ENCODE measurements at places on chromosomes 1 and 21. TPM values are rescaled to one million over a fixed set of nuclear protein-coding genes. Genes with fewer than 3 reads are reported as not detected.

Gene ATP1A4
- not detected for total RNA-seq

Gene KLF17
- not detected for total RNA-seq

Gene NPHS2
- total RNA-seq: not detected

Gene OR2L8
- total RNA-seq: not detected

Gene SHISAL2A
- not detected for total RNA-seq

Gene CACNA1S
- not detected for total RNA-seq

Gene LCA5L
- 1.3 TPM for total RNA-seq

Gene SPRR2F
- not detected for total RNA-seq

Gene SCYL3
- 8.7 TPM for total RNA-seq

Gene CD247
- 0.56 TPM for total RNA-seq

- no peaks in the 10 kb centered on the region for H3K4me1 ChIP-seq
- no peak for DNase-seq
- H3K36me3 ChIP-seq: no peaks in the 10 kb centered on the region
- no peak overlapping the region for H3K4me3 ChIP-seq
- H3K27ac ChIP-seq: no peak overlapping the region
These were observed 66.0 kb downstream of the OBSCN start for GRCh38 chr1:228273720-228274451.

GRCh38 chr1:113095790-113096455 is 22.9 kb downstream of the LRIG2 start:
- peaks cover 21% of the 10 kb centered on the region for H3K36me3 ChIP-seq
- no peak overlapping the region for H3K27ac ChIP-seq
- no peaks in the 10 kb centered on the region for H3K27me3 ChIP-seq
- no peaks in the 10 kb centered on the region for H3K4me1 ChIP-seq
- no peak overlapping the region for H3K4me3 ChIP-seq

- no peaks in the 10 kb centered on the region for H3K27me3 ChIP-seq
- DNase-seq: no peak
- H3K27ac ChIP-seq: no peak overlapping the region
- H3K4me1 ChIP-seq: no peaks in the 10 kb centered on the region
- H3K36me3 ChIP-seq: no peaks in the 10 kb centered on the region
- H3K4me3 ChIP-seq: no peak overlapping the region
These were observed 111.5 kb upstream of the ZC3H11B start for GRCh38 chr1:219724440-219724839.

GRCh38 chr1:116755066-116755465 is 836 bp downstream of the CD2 start:
- no peak overlapping the region for H3K27ac ChIP-seq
- H3K4me3 ChIP-seq: no peak overlapping the region
- no peaks in the 10 kb centered on the region for H3K27me3 ChIP-seq
- no peak for DNase-seq

- peak overlapping the region; percentile 30 for H3K27ac ChIP-seq
- DNase-seq: no peak
- no peaks in the 10 kb centered on the region for H3K36me3 ChIP-seq
- H3K27me3 ChIP-seq: no peaks in the 10 kb centered on the region
- no peak overlapping the region for H3K4me3 ChIP-seq
- H3K4me1 ChIP-seq: peaks cover 6% of the 10 kb centered on the region
These were observed 62.5 kb downstream of the KIAA0040 start for GRCh38 chr1:175129997-175130648.

DNA sequence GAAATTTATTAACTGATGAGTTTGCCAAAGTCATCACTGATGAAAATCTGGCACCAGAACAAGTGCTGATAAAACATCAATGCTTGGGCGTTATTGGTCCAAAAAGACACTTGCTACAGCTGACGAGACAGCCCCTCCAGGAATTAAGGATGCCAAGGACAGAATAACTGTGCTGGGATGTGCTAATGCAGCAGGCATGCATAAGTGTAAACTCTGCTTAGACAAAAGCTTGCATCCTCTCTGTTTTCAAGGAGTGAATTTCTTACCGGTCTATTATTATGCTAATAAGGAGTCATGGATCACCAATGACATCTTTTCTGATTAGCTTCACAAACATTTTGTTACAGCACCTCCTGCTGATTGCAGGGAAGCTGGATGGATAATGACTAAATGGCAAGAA is 402.0 kb downstream of the LTN1 start:
- H3K36me3 ChIP-seq: no peaks in the 10 kb centered on the region
- H3K4me3 ChIP-seq: no peak overlapping the region
- no peak overlapping the region for H3K27ac ChIP-seq

DNA sequence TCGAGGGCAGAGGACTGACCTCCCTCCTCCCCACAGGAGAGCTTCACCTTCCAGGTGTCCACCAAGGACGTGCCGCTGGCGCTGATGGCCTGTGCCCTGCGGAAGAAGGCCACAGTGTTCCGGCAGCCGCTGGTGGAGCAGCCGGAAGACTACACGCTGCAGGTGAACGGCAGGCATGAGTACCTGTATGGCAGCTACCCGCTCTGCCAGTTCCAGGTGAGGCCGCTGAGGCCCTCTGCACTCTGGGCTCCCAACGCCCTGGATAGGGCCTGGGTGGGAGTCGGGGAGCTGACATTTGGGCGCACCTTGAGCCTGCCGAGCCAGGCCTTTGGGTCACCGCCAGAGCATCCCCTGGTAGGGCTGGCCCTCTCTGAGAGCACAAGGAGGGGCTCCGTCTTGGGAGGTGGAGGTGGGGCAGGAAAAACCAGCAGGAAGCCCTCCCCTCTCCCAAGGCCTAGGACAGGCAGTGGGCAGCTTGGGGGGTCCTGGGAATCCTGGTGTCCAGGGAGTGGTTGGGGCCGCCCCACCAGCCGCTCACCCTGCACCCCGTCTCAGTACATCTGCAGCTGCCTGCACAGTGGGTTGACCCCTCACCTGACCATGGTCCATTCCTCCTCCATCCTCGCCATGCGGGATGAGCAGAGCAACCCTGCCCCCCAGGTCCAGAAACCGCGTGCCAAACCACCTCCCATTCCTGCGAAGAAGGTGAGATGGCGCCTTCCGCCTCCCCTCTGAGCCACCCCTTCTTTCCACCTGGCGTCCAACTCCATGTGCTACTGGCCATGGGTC is 65.1 kb downstream of the PIK3CD start:
- no peaks in the 10 kb centered on the region for H3K36me3 ChIP-seq
- H3K4me3 ChIP-seq: peak overlapping the region; percentile 27
- H3K27me3 ChIP-seq: no peaks in the 10 kb centered on the region

- no peaks in the 10 kb centered on the region for H3K27me3 ChIP-seq
- H3K27ac ChIP-seq: no peak overlapping the region
- no peak overlapping the region for H3K4me3 ChIP-seq
- H3K36me3 ChIP-seq: peaks cover 5% of the 10 kb centered on the region
These were observed 21.8 kb downstream of the ELK4 start for GRCh38 chr1:205610036-205610435.

DNA sequence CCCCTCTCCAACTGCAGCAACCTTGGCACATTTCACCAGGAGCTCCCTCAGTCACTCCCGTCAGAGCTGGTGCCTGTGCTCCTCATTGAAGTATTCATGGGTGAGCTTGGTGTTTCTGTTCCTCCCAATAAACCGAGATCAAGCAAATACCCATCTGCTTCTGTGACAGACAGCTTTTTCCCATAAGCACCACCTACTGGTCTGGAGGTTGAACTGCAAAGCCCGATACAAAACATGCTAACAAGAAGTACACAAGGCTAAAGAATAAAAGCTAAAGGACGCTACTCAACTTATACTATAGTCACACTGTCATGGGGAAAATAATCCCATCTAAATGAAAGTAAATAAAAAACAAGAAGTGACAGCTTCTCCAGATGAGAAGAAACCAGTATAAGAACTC is 111.9 kb upstream of the C21orf91 start:
- no peak overlapping the region for H3K4me3 ChIP-seq
- H3K36me3 ChIP-seq: no peaks in the 10 kb centered on the region
- no peak for DNase-seq

- DNase-seq: no peak
- H3K4me1 ChIP-seq: peaks cover 17% of the 10 kb centered on the region
- no peak overlapping the region for H3K27ac ChIP-seq
- H3K27me3 ChIP-seq: no peaks in the 10 kb centered on the region
- H3K4me3 ChIP-seq: no peak overlapping the region
These were observed 33.0 kb downstream of the APP start for GRCh38 chr21:26137379-26138060.

DNA sequence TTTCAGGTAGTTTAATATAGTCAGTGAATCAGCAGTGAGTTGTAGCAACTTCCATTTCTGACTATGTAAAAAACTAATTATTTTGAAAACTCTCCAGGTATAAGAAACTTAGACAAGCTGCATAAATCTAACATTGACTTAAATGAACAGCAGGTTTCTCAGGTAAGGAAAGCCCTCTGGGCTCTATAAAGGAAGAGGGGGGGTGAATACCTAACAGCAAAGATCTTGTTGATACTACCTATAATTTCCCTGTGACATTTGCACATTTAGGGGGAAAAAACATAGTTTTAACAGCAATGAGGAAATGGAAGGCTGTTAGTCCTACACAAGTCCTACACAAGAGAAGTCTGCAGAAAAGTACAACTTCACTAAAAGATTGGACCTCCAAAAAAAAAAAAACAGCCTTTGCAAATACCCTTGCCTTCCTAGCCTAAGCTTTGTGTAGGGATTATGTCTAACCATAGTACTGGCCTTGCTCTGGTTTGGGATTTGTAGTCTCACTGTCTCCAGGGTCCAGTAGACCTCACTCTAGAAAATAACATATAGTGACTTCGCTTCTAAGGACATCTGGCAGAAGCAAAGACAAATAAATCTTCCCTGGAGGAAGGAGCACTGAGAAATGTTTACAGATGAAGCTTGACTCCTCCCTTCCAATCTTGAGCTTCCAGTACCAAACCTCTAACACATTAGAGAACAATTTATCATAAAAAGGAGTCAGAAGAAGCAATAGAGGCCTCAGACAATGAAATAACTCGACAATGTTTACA is 459.8 kb downstream of the DSCAM start:
- H3K4me1 ChIP-seq: no peaks in the 10 kb centered on the region
- no peak overlapping the region for H3K27ac ChIP-seq
- DNase-seq: no peak
- no peaks in the 10 kb centered on the region for H3K27me3 ChIP-seq
- no peak overlapping the region for H3K4me3 ChIP-seq

- no peak overlapping the region for H3K27ac ChIP-seq
- H3K4me3 ChIP-seq: no peak overlapping the region
- H3K4me1 ChIP-seq: peaks cover 4% of the 10 kb centered on the region
- no peak for DNase-seq
- no peaks in the 10 kb centered on the region for H3K27me3 ChIP-seq
These were observed 84.8 kb downstream of the KCTD3 start for GRCh38 chr1:215651867-215652266.

GRCh38 chr1:24199291-24199900 is 12.3 kb upstream of the IFNLR1 start:
- H3K4me1 ChIP-seq: peaks cover 6% of the 10 kb centered on the region
- no peak overlapping the region for H3K4me3 ChIP-seq
- DNase-seq: peak; percentile 63
- no peak overlapping the region for H3K27ac ChIP-seq

GRCh38 chr1:241202401-241202800 is 154.6 kb downstream of the RGS7 start:
- H3K36me3 ChIP-seq: no peaks in the 10 kb centered on the region
- H3K27me3 ChIP-seq: no peaks in the 10 kb centered on the region
- no peak for DNase-seq
- H3K4me1 ChIP-seq: no peaks in the 10 kb centered on the region
- no peak overlapping the region for H3K4me3 ChIP-seq

DNA sequence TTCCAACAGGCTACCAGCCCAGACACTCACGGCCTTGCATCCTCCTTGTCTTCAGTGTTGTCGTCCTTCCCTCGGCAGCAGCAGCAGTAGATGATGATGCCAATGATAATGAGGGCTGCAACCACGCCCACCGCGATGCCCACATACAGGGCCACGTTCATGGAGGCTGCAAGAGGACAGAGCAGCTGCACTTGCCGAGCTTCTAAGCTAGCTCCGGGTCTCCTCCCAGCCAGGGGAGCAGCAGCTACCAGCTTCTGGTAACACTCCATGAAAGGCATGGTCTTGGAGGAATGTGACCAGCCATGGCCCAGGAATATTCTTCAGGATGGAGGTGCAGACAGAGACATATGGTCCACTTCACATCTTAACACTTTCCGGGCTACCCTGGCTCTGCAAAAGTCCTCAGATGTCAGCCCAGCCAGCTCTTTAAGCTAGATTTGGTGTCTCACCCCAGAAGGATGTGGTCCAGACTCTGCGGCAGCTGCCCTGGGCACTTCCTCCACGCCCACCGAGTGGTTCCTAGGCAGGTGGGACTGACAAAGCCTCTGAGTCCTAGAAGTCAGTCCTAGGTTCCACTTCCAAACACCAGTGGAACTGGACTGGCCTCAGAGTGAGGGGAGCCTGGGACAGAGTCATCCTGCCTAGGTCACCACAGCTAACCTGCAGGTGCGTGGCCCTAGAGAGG is 35.1 kb downstream of the GPA33 start:
- DNase-seq: no peak
- H3K4me3 ChIP-seq: no peak overlapping the region
- no peaks in the 10 kb centered on the region for H3K36me3 ChIP-seq
- peaks cover 3% of the 10 kb centered on the region for H3K4me1 ChIP-seq
- no peak overlapping the region for H3K27ac ChIP-seq

GRCh38 chr21:31952828-31953227 is 80.0 kb downstream of the HUNK start:
- H3K36me3 ChIP-seq: no peaks in the 10 kb centered on the region
- H3K4me1 ChIP-seq: no peaks in the 10 kb centered on the region
- no peak overlapping the region for H3K4me3 ChIP-seq
- DNase-seq: no peak
- H3K27ac ChIP-seq: no peak overlapping the region
- H3K27me3 ChIP-seq: no peaks in the 10 kb centered on the region

DNA sequence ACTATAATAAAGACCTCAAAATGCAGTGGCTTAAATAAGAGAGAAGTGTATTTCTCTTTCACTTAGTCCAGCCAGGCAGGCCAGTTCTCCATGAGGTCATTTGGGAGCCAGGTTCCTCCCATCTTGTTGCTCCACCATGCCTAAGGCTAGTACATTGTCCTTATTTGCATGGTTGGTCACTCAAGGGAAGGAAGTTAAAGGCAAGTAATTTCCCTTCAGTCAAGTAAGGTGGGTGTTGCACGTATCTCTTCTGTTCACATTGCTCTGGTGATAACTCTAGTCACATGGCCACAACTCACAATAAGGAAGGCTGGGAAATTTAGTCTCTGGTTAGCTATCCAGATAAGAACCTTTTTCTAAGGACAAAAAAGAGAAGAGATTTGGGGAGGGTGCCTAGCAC is 27.2 kb upstream of the TADA1 start:
- no peak overlapping the region for H3K4me3 ChIP-seq
- H3K27ac ChIP-seq: no peak overlapping the region
- no peaks in the 10 kb centered on the region for H3K4me1 ChIP-seq

DNA sequence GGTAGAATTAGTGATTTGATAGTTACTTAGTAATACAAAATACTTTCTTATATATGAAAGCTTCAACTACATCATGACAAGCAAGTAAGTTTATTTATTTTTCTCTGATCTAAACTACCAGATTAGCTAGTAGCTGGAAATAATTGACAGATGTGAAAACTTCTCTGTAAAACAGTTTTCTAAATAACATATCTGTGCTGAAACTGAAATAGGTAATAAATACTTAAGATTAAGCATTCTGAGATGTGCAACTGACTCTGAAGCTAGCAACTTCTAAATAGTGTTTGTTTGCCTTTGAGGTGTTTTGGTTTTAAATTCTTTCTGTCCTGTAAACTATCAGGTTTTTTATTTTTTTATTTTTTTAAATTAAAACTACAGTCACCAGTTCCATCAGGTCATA is 18.5 kb upstream of the LHX8 start:
- DNase-seq: no peak
- H3K4me1 ChIP-seq: no peaks in the 10 kb centered on the region
- no peaks in the 10 kb centered on the region for H3K27me3 ChIP-seq
- H3K4me3 ChIP-seq: no peak overlapping the region
- no peaks in the 10 kb centered on the region for H3K36me3 ChIP-seq
- H3K27ac ChIP-seq: no peak overlapping the region

All from right lobe of liver (tissue), 6 donors.